Stimulated activated CD4-positive, alpha-beta T cell treated with anti-CD3 and anti-CD28 coated beads, Interleukin-1b, Interleukin-23, amount 100 ng/mL, for 48 hours (primary cell): ENCODE measurements at places on chromosomes 6 and 20.

DNA sequence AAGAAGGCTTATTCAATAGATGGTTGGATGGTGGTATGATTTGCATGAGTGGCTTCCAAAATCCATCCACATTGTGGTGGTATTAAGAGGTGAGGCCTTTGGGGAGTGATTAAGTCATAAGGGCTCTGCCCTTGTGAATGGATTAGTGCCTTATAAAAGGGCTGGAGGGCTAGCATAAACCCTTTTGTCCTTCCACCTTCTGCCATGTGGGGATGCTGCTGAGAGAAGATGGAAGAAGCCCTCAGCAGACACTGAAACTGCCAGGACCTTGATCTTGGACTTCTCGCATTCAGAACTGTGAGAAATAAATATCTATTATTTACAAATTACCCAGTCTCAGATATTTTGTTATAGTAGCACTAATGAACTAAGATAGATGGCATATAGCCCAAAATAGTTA is 27.8 kb upstream of the SRPK1 start:
- no peak for DNase-seq

GRCh38 chr6:33314515-33314942 is 651 bp upstream of the TAPBP start:
- DNase-seq = peak; percentile 68

GRCh38 chr20:8393381-8393780 is 261.3 kb downstream of the PLCB1 start:
- DNase-seq = no peak

GRCh38 chr20:22160101-22160652 is 424.2 kb downstream of the FOXA2 start:
- no peak for DNase-seq

DNA sequence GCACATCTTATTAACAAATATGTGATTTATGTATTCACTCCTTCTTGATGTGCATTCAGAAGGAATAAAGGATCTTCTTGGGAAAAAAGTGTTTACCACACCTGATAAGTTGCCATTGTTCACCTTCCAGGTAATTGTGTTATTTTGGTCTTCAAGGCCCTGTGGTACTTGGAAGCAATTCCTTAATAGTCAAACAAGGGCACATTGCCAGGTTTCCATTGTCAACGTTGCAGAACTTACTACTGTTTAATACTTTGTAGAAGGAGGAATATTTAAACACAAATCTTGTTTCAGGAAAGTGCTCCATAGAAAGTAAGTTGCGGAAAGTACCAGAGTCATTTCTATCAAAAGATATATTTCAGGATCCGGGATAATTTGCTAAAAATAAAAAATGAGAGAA is 129.5 kb upstream of the SGK1 start:
- DNase-seq = no peak

GRCh38 chr6:133108419-133108818 is 132.7 kb upstream of the EYA4 start:
- DNase-seq = no peak

DNA sequence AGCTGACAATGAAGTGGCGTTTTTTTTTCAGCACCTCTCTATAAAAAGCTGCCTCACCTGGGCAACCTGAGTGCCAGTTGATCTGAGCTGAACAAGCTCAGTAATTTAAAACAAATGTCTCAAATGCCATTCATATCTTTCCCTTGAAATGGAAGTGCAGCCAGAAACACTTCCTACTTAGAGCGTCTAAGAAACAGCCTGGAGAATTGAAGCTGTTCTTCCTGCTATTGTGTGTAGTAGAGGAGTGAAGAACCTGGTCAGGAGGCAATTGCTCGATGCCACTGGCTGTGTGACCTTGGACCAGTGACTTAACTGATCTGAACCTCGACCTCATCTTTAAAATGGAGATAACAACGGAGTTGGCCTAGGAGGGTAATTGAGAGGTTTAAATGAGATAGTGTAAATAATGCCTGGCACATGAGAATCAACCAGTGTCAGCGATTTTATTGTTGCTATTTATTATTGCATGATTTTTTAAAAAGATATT is 95.4 kb upstream of the FOXQ1 start:
- no peak for DNase-seq

GRCh38 chr20:56360133-56360907 is 1.5 kb downstream of the FAM210B start:
- DNase-seq = no peak

DNA sequence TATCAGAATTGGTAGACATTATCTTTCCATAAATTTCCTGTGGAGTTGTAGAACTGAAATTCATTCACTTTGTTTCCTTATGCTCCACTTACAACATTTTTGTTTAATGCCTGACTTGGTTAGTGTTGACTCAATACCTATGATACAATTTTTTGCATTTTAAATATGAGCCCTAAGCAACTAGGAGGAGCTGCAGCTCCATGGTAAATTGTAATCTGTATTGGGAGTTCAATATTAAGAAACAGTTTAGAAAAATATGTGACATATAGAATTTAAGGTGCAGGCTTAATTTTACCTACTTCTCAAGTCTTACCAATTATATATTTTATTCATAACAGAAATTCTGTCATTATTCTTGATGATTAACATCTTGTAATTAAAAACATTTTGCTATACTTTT is 868.3 kb downstream of the EYS start:
- DNase-seq = no peak

- DNase-seq = peak; percentile 86
Observed at GRCh38 chr6:16322666-16323312, 84.4 kb downstream of the GMPR start.

DNA sequence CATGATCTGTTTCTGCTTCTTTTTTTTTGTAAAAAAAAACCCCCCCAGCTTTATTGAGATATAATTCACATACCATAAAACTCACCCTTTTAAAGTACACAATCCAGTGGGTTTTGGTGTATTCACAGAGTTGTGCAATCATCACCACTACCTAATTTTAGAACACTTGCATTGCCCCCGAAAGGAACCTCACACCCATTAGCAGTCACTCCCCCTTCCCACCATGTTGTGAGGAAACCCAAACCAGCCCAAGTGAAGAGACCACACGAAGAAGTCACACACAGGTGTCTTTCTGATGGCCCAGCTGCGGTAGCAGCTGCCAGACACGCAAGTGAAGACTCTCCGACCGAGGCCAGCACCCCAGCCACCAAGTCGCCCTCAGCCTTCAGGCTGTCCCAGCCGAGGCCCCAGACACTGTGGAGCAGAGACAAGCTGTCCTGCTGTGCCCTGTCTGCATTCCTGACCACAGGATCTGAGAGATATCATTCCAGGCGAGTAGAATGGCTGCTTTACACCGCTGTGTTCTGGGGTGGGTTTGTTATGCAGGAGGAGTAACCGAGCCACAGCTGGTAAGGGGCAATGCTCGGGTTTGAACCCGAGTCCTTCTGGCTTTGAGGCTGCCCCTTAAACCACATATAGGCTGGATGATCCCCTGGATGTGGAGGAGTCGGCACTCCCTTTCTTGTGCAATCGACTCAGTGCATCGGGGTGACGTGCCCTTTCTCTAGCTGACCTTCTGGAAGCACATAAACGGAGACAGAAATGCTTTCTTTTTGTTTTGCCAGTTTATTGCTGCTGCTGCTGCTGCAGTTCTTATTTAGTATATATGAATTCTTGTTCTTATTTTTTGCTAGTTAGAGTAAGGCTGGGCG is 59.1 kb upstream of the PTPN1 start:
- DNase-seq = peak; percentile 25

- DNase-seq = no peak
Observed at GRCh38 chr6:80489911-80490635, 383.6 kb downstream of the BCKDHB start.
